ENCODE measurements at places on chromosomes 3 and 15.

- DNase-seq: no peak
Observed at GRCh38 chr3:21942328-21942727, 191.3 kb upstream of the ZNF385D start.

- DNase-seq: peak; percentile 26
Observed at GRCh38 chr3:153162513-153163392, 727 bp downstream of the RAP2B start.

DNA sequence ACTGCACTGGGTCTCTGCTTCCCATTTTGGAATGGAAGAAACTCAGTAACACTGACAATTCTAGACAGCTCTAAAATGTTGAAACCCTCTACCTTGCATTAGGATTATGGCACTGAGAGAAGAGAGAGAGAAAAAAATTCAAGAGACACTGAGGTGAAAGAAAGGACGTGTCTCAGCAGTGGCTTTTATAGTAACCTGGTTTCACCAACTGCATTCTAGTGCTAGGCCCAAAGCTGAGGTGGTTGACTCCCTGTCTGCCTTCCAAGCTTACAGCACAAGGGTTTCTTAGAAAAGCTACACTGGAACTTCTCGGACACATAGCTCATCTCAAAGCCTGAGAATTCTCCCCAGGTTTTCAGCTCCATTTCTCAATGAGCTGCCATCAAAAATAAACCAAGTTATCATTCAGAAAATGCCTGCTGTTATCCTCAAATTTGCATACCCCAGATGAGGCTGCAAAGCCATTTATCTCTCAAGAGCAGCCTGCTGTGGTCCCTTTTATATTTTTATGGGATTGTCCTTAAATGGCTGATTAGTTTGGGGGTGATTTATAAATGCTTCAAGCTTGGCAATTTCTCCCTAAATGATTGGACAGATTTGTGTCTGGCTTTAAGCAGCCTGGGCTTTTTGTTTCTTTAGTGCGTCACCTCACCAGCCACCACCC lies 279.9 kb downstream of the EBLN2 start:
- DNase-seq: no peak

DNA sequence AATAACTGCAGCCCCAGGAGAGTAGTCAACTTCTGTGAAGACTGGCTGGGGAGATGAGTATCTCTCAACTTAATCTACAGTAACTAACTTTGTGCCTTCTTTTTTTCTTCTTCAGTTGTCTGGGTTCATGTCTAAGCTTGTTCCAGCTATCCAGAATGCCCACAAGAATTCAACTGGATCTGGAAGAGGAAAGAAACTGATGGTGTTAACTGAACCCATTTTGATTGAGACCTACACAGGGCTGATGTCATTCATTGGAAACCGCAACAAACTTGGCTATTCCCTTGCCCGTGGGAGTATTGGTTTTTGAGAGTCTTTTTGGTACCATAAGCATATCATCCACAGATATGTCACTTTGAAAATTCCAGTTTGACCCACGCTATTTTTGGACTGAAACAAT lies 148.7 kb downstream of the TPRG1 start:
- DNase-seq: no peak

GRCh38 chr3:11591002-11591355 lies 52.7 kb downstream of the VGLL4 start:
- DNase-seq: no peak

DNA sequence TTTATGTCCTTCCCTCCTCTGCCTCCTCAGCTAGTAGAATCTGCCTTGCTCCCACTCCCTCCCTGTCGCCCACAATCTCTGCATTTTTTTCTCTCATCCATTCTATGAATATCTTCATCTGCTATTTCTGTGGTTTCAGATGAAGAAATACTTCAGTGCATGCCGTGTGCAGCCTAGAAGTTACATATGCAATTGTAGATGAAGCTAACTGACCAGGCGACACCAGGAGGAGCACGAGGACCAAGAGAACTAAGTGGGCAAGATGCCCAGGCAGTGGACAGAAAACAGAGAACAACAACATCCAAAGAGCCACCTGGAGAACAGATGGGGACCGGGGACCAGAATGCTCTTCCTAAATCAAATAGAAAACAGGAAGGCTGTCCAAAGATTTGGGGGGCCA lies 121.4 kb upstream of the ATP11B start:
- peak; percentile 59 for DNase-seq

DNA sequence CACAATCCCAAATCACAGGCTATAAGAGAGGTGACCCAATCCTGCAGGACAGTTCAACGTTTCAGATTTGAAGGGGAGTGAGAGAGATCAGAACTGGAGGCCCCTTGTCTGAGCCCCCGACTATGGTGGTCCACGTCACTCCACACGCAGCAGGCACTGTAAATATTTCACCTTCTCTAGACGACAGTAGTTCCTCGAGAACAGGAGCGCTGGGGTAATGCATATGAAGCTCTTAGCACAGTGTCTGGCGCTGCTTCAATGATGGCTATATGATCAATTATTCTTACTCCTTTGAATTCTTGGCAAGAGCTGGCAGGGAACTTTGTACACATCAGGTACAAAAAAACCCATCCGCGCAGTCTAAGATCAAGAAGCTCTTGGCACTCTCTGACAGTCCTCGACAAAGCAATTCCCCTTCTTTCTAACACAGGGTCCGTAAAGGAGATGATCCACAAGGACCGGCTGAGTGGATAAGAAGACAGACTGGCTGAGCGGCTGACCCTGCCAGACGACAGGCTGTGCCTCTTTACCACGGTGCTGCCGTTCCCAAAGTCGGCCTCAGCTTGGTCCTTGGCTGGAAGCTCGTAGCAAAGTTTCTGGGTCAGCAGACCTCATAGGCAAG lies 522 bp upstream of the NRROS start:
- no peak for DNase-seq

DNA sequence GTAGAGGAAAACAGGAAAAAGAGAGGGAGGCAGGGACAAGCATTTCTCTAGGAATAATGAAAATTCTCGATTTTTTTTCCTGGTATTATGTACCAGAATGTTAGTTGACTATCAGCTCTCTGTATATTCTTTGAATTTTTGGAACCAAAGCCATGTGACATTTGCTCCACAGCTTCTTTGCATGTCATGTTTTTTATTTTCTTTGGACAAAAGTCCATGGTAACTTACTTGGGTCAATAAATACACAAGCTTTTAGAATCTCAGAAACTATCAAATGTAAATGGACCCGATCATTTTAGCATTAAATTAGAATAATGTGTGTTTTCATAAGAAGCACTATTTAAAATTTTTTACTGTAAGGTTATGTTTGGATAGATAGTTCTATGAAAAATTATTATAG lies 320.5 kb downstream of the ZIC1 start:
- DNase-seq: no peak

- no peak for DNase-seq
Observed at GRCh38 chr3:129567939-129568338, 25.0 kb downstream of the H1-8 start.

Measured in head of caudate nucleus (tissue), 42 donors.